Activated CD8-positive, alpha-beta T cell treated with anti-CD3 and anti-CD28 coated beads, Interleukin-2, amount 10 ng/mL, durations not matched to agents 7 days and 5 days (primary cell): ENCODE measurements at places on chromosomes 11 and 22. TPM values are rescaled to one million over a fixed set of nuclear protein-coding genes. Genes with fewer than 3 reads are reported as not detected.

ART5 gene
- not detected for total RNA-seq

SAA4 gene
- not detected for total RNA-seq

DNA sequence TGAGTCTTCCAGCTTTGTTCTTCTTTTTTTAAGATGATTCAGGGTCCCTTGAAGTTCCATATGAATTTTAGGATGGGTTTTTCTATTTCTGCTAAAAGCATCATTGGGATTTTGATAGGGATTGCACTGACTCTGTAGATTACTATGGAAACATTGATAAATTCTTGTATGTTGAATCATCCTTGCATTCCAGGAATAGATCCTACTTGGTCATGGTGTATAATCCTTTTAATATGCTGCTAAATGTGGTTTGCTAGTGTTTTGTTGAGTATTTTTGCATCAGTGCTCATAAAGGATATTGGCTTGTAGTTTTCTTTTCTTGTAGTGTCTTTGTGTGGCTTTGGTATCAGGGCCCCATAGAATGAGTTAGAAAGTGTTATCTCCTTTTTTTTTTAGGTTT lies 34.9 kb upstream of the PHOX2A start:
- DNase-seq, result no peak

- no peak for DNase-seq
Measured at GRCh38 chr11:131606811-131607335, 236.5 kb downstream of the NTM start.

DNA sequence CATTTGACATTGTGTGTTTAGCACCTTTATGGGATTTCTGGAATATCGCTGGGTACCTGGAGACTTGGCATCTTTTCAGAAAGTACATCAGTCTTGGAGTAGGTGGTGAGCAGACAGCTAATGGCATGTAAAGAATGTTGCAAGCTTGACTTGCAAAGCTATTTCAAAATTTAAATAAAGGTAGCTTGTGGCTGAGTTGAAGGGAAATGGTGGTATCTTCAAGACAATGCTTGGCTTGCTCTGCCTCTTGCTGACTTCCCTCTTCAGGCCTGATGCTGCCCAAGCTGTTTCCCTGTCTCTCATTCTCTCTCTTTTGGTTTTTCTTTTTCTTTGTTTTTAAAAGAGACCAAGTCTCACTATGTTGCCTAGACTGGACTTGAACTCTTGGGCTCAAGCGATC lies 13.2 kb downstream of the ZNRF3 start:
- DNase-seq, result no peak

- DNase-seq, result no peak
Measured at GRCh38 chr11:121706884-121707420, 254.2 kb upstream of the SORL1-AS1 start.

- no peak for DNase-seq
Measured at GRCh38 chr11:33307984-33308383, 50.8 kb downstream of the HIPK3 start.
